ENCODE measurements at places on chromosomes 1 and 21.

- no peak for ATAC-seq
Measured at GRCh38 chr1:187306710-187307415, 478.1 kb downstream of the PLA2G4A start.

- ATAC-seq: peak; percentile 85
Measured at GRCh38 chr1:197775282-197776262, at the start of gene DENND1B. DENND1B (minus strand) TSS chr1:197775480; CDS start chr1:197775155, 325 bp downstream.

DNA sequence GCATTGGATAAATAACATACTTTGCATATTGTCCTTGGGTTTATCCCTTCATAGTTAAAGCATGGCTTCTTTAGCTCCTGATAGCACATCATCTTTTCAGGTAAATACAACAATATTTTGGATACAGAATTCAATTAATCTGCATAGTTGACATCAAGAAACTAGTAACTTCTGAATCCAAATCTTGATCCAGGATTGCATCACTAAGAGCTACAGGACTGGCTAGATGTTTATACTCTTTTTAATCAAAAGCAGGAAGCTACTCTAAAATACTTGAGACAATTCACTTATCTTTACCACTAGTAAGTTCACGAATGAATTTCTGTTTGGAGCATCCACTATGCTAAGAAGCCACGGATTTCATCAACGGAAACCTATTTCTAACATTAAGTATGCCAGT, 54.2 kb upstream of the SLC44A3 start:
- ATAC-seq: no peak

DNA sequence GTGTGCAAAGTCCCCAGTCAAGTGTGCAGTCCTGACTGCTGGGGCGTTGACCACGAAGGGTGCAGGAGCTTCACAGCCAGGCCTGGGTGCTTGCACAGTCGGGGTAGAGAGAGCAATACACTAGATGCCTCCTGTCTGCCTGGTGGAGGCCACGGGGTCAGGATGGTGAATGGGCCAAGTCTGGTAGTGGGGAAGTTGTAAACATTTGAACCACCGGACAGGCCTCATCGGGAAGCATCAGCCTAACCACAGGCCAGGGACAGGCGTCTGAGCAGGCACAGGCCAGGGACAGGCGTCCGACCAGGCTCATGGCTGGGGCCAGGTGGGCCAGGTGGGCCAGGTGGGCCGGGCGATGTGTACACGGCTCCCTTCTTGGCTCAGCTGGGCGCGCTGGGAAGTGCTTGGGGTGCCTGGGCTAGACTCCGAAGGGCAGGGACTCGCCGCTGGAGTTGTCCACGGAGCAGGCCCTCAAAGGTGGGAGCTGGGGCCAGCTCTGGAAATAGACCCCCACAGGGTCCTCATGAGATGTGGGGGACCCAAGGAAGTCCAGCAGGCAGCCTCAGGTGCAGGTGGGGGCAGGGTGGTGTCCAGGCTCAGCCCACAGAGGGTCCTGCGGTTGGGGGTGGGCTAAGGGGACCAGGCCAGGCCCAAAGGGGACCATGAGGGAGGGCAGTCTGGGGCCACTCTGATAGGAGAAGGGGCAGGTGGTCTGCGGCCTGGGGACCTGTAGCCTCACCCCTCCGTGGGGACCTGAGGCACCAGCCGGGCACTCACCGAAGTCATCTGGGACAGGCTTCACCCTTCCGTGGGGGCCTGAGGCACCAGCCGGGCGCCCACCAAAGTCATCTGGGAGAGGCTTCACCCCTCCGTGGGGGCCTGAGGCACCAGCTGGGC, 15.0 kb downstream of the COL6A1 start:
- ATAC-seq: no peak

DNA sequence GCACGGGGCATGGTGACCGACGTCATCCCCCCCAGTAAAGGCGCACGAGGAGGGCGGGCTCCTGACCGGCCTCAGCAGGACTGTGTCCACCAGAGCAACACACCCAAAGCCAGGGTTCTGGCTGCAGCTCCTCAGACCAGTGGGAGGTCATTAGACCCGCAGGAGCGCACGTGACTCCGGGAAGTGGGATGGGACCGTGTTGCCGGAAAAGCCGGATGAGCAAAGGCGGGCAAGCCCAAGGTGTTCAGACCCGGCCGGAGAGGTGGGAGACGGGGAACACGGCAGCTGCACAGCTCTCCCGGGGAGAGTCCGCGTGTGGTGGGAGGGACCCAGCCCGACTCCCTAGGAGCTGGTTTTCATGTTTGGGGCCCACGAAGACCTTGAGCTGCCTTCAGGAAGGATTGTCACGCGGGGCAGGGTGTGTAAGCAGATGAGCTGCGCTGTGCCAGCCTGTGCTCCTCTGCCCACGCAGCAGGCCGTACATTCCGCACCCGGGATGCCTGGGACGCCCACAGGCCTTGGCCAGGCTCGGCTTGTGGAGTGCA, 20.6 kb upstream of the TRAPPC10 start:
- ATAC-seq: no peak

All from stimulated activated memory B cell treated with anti-CD40 and anti-IgM and Interleukin-4, amounts not matched to agents 10 μg/mL and 1 μg/mL and 100 μg/mL, for 72 hours (primary cell).